Thoracic aorta (tissue), 2 donors: ENCODE measurements at places on chromosomes 3 and 15.

GRCh38 chr15:69530991-69531664 lies 78.5 kb downstream of the RPLP1 start:
- DNase-seq: no peak

DNA sequence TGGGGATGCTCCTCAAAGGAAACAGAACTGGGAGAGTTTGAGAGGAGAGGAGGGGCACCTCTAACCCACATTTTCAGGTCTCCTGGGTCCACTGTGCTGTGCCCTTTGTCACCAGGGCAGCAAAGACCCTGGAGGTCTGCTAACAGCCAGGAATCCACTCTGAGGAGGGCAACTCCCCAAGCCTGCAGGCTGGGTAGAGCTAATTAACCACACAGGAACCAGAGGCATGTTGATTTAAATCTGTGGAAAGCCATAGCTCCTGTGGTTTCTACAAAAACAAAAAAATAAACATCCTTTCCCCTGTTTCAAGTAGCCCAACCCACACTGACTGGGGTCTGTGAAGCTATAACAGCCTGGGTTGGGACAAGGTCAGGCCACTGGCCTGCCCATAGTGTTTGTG lies 2.2 kb upstream of the BSN start:
- no peak for DNase-seq

- no peak for DNase-seq
Measured at GRCh38 chr3:72376956-72377710, 471.1 kb downstream of the SHQ1 start.

GRCh38 chr3:197450810-197451209 lies 105.0 kb downstream of the BDH1 start:
- DNase-seq: no peak

DNA sequence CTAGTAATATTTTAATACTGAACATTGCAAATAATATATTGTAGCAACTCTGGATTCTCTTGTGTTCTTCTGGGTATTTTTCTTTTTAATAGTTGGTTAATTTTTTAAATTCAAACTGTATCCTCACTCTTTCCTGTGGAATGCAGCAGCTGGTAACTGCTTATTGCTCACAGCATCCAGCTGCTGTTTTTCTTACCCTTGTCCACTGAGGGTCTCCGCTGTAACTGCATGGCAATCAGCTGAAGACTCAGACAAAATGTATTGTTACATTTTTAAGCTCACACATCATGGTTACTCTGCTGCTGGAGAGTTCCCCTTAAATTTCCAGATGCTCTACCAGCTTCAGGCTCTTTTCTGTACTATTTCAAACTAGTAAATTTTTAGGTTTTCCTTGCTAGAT lies 227.6 kb downstream of the MBNL1 start:
- no peak for DNase-seq

DNA sequence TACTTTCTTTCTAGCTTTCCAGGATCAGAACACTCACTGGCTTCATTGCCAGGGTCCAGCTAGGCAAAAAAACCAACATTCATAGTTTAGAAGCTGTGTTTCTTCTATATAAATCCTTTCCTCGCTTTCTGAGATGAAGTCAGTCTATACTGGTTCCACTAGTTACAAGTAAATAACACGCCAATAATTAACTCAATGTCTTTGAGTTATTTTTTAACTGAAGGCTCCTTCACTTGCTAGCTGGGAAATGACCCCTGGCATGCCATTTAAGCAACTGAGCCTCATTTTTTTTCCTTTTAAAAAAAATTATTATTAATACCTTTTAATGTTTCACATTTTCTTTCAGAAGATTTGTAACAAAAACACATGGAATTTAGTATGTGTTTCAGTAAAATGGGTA lies 2.1 kb upstream of the CCDC174 start:
- DNase-seq: no peak
